ENCODE measurements at places on chromosomes 11 and 22.

DNA sequence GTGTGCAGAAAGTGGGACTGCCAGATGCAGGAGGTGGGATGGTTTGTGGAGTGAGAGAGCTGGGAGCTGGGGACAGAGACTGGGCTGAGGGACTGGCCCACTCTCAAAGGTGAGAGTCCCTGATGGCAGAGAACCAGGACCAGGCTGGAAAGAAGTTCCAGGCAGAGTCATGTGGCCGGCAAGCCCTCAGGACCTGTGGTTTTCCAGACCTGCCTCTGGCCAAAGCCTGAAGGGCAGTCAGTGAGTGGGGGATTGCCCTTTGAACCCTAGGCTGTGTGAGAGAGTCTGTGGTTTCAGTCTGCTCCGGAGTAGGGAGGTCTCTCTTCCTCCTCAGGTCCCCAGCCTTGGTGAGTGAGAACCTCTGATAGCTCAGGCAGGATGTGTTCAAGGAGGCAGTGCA, 17.0 kb downstream of the KCNC1 start:
- DNase-seq, result no peak

DNA sequence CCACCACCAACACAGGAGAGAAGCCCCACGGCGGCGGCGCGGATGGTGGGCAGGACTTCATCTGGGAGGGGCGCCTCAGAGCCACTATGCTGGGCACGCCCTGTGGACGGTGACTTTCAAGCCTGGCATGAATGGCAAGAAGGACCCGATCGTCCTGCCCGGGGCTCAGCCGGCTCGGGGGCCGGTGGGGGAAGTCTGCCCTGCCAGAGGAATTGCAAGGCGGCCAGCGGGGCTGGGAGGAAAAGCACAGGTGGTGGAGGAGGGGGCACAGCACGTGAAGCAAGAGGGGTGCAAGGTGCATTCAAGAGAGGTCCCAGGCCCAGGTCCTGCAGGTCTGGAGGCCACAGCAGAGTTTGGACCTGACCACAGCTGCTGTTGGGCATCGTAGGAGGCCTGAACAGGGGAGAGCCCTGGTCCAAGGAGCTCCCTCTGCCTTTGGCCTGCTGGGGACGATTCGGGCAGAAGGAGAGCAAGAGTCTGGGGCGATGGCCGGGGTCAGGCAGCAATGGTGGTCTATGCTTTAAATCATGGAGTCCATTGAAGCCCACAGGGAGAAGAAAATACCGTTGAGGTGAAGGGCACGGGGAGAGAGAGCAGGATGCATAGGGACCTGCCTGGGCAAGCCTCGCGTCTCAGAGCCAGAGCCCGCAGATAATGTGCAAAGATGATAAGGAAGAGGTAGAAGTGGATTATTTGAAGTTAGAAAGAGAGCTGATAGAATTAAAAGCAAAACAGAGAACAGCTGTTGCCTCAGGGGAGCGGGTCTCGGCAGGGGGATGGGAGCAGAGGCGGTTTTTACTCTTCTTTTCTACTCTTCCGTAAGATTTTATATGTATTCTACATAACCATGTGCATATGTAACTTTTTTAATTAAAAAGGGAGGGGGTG, 82.6 kb upstream of the SHISAL1 start:
- no peak for DNase-seq

- DNase-seq, result peak; percentile 78
Observed at GRCh38 chr11:76380977-76381719, at the start of the genes GVQW3 and THAP12. Gene GVQW3 (plus strand): TSS chr11:76381323. CDS start chr11:76381829, 506 bp downstream. Gene THAP12 (minus strand): TSS chr11:76381132. CDS start chr11:76380836, 296 bp downstream.

DNA sequence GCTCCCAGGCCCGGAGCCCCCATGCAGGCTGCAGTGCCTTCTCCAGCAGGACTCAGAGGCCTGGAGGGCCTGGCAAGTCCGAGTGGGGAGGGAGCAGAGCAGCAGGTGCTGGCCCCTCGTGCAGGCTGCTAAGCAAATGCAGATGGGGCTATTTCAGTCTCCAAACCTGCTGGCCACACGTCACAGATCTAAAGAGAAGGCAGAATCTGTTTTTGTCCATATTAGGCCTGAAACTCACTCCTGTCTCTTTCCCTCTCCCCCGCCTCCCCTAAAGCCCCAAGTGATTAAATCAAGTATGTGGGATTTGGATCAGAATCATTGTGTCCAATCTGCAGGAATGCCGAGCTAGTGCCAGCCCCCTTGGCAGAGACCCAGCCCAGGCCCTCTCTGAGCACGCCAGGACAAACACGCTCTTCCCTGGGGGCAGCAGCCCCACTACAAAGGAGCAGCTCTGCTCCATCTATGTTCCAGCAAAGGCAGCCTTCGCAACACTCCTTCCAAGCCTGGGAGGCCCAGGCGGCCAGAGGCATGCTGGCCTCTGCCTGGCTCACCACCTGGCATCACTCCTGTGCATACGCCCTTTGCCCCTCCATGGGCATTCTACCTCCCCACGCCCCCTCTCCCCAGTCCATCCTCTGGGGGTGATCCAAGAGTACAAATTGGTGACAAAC, 26.5 kb downstream of the RPL27A start:
- peak; percentile 97 for DNase-seq

- no peak for DNase-seq
Observed at GRCh38 chr11:75480185-75481175, 45.3 kb downstream of the GDPD5 start.

- no peak for DNase-seq
Observed at GRCh38 chr11:20739107-20739506, 69.7 kb downstream of the NELL1 start.

- no peak for DNase-seq
Observed at GRCh38 chr11:134445601-134446325, 33.7 kb upstream of the B3GAT1 start.

GRCh38 chr11:69055212-69055586, 6.5 kb downstream of the TPCN2 start:
- no peak for DNase-seq

DNA sequence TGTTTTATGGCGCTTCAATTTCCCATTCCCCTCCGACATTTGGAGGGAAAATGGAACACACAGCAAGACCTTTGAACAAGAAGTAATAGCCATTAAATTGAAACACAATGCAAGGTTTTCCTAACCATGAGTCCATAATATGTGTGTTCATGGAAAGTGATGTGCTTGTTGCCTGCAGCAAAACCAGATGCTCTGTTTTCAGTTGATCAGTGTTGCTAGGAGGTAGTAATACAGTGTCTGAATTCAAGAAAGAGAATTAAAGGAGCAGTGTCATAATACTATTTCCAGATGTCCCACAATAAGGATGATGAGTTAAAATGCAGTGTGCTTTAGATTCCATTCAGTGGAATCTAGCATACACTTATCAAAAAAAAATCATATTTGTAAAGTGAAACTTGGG, 637.4 kb upstream of the API5 start:
- DNase-seq, result no peak

DNA sequence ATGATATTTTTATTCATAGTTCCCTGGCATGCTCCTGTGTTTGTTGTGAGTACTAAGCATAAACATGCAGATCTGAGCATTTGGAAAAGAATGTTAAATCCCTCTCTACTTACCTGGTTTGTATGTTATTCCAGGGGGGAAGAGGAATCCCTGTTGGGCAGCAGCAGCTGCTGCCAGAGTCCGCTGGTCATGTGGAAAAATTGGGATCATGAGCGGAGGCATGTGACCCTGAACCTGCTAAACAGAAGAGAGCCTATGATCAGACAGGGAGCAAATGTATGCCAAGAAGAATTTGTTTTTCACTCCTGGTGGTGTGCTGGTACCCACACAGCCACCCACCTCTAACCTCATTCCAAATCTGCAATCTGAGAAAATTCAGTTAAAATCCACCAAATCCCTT, 244.7 kb downstream of the SOX6 start:
- no peak for DNase-seq

DNA sequence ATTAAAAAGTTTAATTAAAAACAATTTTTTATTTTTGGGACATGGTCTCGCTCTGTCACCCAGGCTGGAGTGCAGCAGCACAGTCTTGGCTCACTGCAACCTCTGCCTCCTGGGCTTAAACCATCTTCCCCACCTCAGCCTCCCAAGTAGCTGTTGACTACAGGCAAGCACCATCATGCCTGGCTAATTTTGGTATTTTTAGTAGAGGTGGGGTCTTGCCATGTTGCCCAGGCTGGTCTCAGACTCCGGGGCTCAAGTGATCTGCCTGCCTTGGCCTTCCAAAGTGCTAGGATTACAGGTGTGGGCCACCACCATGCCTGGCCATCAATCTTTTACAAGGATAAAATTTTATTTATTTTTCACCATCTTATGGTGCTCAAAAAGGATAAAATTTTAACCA, 43.3 kb upstream of the PHOX2A start:
- DNase-seq, result no peak

DNA sequence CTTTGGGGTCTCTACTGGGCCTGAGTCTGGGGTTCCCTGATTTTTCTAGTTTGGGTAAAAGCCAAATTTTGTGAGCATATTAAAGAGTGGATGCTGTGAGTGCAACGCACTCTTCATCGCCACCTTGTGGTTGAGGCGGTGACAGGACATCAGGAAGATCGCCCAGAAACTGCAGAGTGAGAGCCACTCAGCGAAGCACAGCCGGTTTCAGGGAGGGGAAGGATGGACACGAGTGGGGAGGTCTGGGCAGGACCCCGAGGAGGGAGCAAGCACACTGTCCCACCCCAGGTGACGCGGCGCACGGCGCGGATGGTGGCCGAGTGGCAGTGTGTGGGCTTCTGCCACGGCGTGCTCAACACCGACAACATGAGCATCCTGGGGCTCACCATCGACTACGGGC, 9.1 kb downstream of the SELENOO start:
- DNase-seq, result peak; percentile 36

- DNase-seq, result no peak
Observed at GRCh38 chr11:38927993-38928392, 2330.0 kb upstream of the RAG2 start.

DNA sequence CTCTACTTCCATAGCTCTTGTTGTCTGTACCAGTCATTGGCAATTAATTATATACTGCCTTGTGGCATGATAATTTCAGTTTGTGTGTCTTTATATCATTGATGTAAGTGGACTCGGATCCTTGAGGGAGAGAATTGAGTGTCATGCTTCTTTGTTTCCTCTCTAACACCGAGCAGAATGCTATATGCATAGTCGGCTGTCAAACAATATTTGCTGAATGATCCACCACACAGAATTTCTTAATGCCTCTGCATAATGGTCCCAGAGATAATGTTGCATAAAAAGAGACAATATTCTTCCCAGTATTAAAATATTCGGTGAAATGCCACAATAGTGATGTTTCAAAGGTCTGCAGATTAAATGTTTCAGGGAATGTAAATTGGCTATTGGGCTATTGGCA, 664.8 kb downstream of the NTM start:
- no peak for DNase-seq

DNA sequence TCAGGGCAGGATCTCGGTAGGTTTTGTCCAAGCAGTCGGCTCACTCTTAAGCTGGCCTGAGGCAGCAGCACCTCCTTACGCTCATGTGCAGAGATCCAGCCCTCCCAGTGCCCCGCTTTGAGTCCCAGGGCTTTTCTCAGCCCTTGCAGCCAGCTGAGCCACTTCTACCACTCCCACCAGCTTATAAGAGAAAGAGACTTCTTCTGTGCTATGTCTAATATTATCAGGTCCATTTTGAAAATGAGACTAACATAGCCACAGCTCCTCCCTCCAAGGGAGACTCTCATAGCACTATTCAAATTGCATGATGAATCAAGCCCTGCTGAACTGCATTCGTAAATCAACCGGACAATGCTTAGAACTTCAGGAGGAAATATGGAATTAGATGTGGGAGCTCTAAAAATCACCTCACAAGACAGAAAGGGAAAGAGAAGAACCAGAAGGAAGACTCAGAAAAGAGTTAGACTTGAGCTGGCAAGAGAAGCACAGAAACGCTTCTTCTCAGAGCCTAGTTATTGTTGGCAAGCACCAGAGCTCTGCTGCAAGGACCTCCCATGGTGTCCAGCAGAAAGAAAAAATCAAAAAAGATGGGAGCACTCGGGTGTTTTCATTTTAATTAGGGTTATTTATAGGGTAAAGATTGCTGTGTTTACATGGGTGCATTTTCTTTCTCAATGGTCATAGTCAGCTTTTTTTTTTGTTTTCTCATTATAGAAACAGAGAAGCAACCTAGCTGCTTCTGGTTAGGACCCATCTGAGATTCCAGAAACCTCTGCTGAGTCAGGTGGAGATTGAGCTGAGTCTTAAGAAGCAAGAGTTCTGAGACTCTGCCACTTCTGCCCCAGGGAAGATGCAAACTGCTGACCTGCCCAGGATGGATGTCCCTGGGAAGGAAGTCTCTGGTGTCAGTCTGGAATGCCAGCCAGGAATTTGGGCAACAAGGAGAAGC, 181.4 kb downstream of the ETS1 start:
- no peak for DNase-seq

DNA sequence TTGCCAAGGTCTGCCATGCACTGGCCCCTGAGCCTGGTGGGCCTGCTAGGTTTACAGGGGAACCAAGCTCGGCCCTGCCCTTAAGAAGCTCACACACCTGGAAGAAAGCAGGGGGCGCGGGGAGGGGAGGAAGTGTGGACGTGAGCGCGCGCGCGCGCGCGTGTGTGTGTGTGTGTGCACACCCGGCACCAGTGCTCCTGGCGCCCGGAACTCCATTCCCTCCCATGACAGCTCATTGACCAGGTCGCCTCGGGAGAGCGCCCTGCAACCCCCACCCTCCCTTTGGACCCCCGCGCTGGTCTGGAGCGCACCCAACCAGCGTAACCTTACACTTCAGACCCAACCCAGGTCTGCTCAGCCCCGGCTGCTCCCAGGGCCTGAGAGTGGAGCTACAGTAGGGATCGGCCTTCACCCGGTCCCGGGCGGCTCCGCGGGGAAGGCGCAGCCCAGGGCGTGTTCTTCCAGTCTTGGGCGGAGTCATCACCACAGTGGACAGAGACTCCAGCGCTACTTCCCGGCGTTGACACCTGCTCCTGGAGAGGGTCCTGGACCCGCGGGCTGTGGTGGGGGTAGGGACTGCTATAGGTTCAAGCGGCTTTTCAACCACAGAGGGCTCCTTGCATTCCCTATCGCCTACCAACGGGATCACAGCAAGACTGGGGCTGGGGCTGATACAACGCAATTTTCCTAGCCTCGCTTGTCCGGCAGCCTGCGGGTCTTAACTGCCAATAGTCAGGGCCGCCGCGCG, 1.5 kb downstream of the GALNT18 start:
- no peak for DNase-seq

GRCh38 chr22:48173061-48173772, 1410.8 kb downstream of the TBC1D22A start:
- no peak for DNase-seq

DNA sequence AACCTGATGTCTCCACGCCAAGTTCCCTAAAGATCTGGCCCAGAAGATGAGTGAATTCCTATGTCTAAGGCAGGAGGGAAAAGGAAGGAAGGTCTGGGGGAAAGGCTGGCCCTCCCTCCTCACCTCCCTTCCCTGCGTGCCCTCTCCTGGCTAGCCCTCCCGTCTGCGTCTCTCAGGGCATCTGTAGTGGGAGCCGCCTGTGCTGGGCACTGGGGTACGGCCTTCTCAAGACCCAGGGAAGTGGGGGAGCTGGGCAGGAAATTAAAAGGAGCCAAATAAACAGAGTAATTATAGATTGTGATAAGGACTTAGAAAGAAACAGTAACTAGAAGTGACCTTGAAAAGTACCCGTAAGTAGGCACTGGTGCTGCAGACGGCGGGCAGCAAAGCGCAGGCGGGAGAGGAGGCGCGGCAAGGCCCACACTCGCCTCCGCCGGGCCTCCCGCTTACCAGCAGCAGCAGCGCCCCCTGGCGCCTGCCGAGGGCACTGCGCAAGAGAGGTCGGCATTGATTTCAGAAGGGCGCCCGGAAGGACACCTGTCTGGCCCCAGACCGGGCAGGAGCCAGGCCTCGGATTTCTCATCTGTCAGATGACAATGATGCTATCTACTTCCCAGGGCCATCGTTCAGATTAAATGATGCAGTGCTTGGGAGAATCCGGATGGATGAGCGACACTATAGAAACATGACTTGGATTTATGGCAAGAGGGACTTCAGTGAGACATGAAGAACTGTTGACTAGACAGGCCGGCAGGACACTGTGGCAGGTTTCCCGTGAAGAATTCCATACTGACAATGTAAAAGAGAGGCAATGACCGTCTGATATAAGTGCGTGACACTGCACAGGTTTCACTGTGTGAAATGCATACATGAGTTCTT, 7.3 kb downstream of the KCNJ1 start:
- no peak for DNase-seq
